Suprapubic skin (tissue), 4 donors: ENCODE measurements at places on chromosomes 16 and 17. TPM values are rescaled to one million over a fixed set of nuclear protein-coding genes. Genes with fewer than 3 reads are reported as not detected.
A peak's percentile ranks its signal among the peaks of the same experiment; 100 is the strongest.

The B9D1 gene
- total RNA-seq = 14.3 TPM

The CDRT15L2 gene
- total RNA-seq = not detected

The MRPL12 gene
- total RNA-seq = 65.7 TPM

The SCGB1C2 gene
- total RNA-seq = not detected

The FASN gene
- 464 TPM for total RNA-seq

The ZFHX3 gene
- total RNA-seq = 16.1 TPM

The SSTR5 gene
- total RNA-seq = not detected

The ATP6V0D1 gene
- total RNA-seq = 134 TPM

The SLC5A11 gene
- not detected for total RNA-seq

The MT1A gene
- 19.6 TPM for total RNA-seq

The C17orf113 gene
- 0.60 TPM for total RNA-seq

The PSME3IP1 gene
- 47.1 TPM for total RNA-seq

- no peak overlapping the region for H3K27ac ChIP-seq
- no peak overlapping the region for H3K4me3 ChIP-seq
- H3K27me3 ChIP-seq = peaks cover 4% of the 10 kb centered on the region
- DNase-seq = no peak
- no peaks in the 10 kb centered on the region for H3K4me1 ChIP-seq
- H3K36me3 ChIP-seq = no peaks in the 10 kb centered on the region
Observed at GRCh38 chr16:12876778-12877177, 24.6 kb upstream of the SHISA9 start.

DNA sequence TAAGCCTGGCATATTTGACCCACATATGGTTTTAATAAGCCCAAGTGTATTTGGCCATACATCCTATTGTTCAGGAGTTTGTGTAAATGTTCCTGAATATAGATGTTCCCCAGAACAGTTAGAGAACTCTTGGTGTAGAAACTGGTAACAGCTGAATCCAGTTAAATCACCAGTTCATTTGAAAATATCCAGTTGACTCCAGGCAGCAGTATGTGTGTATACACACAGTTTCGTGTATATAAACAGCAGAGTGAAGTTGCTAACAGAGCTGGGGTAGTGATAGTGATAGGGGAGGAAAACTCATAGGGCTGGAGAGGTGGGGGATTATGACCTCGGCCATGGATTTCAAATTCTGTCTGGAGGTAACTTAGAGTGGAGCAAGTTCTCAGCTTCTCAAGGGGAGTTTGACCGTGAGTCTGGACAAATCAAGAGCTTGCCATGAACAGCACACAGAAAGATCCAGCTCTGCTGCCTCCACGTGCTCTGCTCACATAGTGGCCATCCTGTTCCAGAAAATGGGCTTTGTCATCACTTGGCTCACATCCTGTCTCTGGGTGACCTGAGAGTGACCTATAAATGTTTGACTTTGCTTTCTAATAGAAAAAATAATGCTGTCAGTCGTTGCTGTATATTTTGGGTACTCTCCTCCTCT lies 30.6 kb upstream of the MMD start:
- no peak overlapping the region for H3K4me3 ChIP-seq
- H3K4me1 ChIP-seq = peaks cover 7% of the 10 kb centered on the region
- peak overlapping the region; percentile 33 for H3K27ac ChIP-seq
- no peak for DNase-seq
- H3K27me3 ChIP-seq = no peaks in the 10 kb centered on the region

DNA sequence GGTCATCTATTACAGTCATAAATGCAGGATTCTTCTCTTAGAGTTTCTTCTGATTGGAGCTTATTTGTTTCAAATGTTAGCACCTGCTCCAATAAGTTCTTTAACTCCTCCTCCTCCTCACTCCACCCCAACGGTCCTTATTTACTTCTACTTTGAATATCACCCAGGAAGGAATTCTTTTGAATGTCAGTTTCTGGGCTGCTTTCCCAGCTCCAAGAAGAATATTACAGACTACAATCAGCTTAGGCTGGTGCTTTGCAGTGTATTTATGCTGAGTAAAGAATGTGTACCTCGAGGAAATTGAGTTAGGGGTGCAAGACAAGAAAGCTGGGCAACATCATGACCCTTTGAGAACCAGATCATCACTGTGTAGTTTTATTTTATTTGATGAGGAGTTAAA lies 30.8 kb downstream of the MAP3K3 start:
- DNase-seq = no peak
- H3K4me1 ChIP-seq = no peaks in the 10 kb centered on the region
- no peak overlapping the region for H3K27ac ChIP-seq
- no peak overlapping the region for H3K4me3 ChIP-seq
- no peaks in the 10 kb centered on the region for H3K27me3 ChIP-seq

GRCh38 chr17:62933501-62934385 lies 32.3 kb upstream of the TANC2 start:
- H3K4me1 ChIP-seq = no peaks in the 10 kb centered on the region
- DNase-seq = no peak
- H3K36me3 ChIP-seq = no peaks in the 10 kb centered on the region
- no peak overlapping the region for H3K27ac ChIP-seq
- no peak overlapping the region for H3K4me3 ChIP-seq

DNA sequence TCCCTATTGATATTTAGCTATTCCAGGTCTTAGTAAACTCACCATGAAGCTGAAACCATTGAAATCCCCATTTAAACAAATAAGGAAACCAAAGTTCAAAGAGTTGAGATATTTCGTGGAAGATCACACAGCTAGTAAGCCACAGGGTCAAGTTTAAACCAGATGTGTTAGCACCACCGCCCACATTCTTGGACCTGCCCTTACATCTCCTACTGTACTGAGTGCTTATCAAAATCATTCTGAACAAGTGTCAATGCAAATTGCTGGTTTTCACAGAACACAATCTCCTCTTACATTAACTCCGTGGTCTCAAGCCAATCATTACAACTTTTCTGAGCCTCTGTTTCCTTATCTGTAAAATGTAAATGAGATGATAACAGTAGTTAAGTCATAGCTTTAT lies 676.2 kb downstream of the CDH11 start:
- H3K36me3 ChIP-seq = no peaks in the 10 kb centered on the region
- H3K4me1 ChIP-seq = no peaks in the 10 kb centered on the region
- no peak overlapping the region for H3K27ac ChIP-seq

DNA sequence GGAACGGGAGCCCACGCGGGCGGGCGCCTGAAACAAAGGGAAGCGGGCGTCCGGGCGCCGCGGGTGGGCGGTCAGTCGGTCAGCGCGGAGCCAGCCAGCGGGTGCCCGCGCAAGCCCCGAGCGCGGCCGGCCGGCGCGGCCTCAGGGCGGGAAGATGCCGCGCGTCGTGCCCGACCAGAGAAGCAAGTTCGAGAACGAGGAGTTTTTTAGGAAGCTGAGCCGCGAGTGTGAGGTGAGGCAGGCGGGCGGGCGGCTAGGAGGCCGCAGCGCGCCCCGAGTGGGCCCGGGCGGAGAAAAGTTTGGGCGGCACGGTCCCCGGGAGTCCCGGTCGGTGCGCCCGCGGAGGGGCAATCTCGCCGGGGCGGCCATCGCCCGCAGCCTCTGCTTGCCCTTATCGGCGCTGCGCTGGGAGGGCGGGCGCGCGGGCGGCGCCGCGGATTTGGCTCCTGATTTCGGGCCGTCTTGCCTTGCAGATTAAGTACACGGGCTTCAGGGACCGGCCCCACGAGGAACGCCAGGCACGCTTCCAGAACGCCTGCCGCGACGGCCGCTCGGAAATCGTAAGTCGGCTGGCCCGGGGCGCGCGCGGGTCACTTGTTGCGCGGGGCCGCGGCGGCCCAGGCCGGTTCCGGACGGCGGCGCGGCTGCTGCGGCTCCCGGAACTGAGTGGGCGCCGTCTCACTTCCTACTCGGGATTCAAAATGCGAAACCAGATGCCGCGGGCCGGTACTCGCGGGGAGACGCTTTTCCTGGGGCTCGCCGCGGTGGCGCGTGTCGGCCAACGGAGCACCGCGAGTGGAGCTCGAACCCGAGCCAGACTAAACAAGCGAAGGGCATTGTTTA lies 526 bp downstream of the CBFB start:
- no peaks in the 10 kb centered on the region for H3K27me3 ChIP-seq
- peaks cover 3% of the 10 kb centered on the region for H3K36me3 ChIP-seq
- peak; percentile 83 for DNase-seq
- peak overlapping the region; percentile 92 for H3K27ac ChIP-seq

- H3K4me3 ChIP-seq = no peak overlapping the region
- no peak overlapping the region for H3K27ac ChIP-seq
- no peaks in the 10 kb centered on the region for H3K36me3 ChIP-seq
- no peaks in the 10 kb centered on the region for H3K27me3 ChIP-seq
- no peak for DNase-seq
Observed at GRCh38 chr17:17805575-17805974, 31.2 kb downstream of the SREBF1 start.

DNA sequence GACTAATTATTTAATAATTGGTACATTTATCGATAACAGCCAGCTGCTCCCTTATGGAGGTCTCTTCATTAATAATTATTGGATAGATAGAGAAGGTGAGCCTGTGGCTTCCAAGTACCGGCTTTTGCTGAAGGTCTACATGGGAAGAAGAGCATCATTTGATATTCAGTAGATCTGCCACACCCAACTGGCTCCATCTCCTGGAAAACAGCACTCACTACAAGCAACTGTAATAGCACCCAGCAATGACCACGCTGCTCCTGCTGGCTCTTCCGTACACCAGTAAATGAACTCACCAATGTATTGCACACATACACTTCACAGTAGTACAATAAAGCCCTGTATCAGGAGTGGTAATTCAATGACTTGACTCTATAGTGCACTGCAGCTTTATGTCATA lies 19.5 kb downstream of the MARVELD3 start:
- no peak overlapping the region for H3K27ac ChIP-seq
- no peaks in the 10 kb centered on the region for H3K4me1 ChIP-seq

- no peaks in the 10 kb centered on the region for H3K36me3 ChIP-seq
- peak overlapping the region; percentile 6 for H3K4me3 ChIP-seq
- peak overlapping the region; percentile 39 for H3K27ac ChIP-seq
- H3K4me1 ChIP-seq = peaks cover 41% of the 10 kb centered on the region
- DNase-seq = no peak
Observed at GRCh38 chr17:72618001-72618509, 474.4 kb downstream of the SLC39A11 start.

DNA sequence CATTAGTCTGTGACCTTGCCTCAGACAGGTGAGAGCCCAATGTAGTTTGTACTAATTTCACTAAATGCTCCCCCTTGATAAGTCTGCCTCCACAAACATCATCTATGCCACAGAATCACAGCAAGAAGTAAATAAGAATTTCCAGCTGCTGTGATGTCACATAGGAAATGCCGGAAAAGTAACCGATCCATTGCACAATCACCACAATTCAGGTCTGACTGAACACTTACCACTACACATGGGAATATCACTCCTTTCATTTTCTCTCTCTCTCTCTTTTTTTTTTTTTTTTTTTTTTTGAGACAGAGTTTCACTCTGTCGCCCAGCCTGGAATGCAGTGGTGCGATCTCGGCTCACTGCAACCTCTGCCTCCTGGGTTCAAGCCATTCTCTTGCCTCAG lies 79.0 kb upstream of the CDH11 start:
- H3K27ac ChIP-seq = no peak overlapping the region
- H3K4me1 ChIP-seq = no peaks in the 10 kb centered on the region
- H3K36me3 ChIP-seq = no peaks in the 10 kb centered on the region
- no peaks in the 10 kb centered on the region for H3K27me3 ChIP-seq
- H3K4me3 ChIP-seq = no peak overlapping the region
- DNase-seq = no peak

- H3K4me3 ChIP-seq = no peak overlapping the region
- no peak for DNase-seq
- peaks cover 20% of the 10 kb centered on the region for H3K4me1 ChIP-seq
- H3K27me3 ChIP-seq = no peaks in the 10 kb centered on the region
Observed at GRCh38 chr16:88602091-88602490, 31.9 kb downstream of the ZC3H18 start.

- no peak for DNase-seq
- H3K27ac ChIP-seq = no peak overlapping the region
- no peaks in the 10 kb centered on the region for H3K27me3 ChIP-seq
- H3K4me1 ChIP-seq = no peaks in the 10 kb centered on the region
Observed at GRCh38 chr17:4293572-4293971, 29.8 kb upstream of the ANKFY1 start.

GRCh38 chr17:82841921-82842596 lies 2.2 kb upstream of the ZNF750 start:
- H3K4me1 ChIP-seq = peaks cover 23% of the 10 kb centered on the region
- H3K36me3 ChIP-seq = peaks cover 5% of the 10 kb centered on the region
- no peak overlapping the region for H3K27ac ChIP-seq

- H3K4me3 ChIP-seq = peak within 1 kb of the TSS; percentile 44
- H3K4me1 ChIP-seq = peaks cover 43% of the 10 kb centered on the region
- H3K27ac ChIP-seq = no peak within 1 kb of the TSS
- DNase-seq = peak; percentile 84
- H3K36me3 ChIP-seq = no peaks in the 10 kb centered on the region
Observed at GRCh38 chr17:7444682-7445618, at the start of gene CHRNB1. CHRNB1 (plus strand) TSS chr17:7445061; CDS start chr17:7445128, 67 bp downstream.

- H3K4me1 ChIP-seq = peaks cover 5% of the 10 kb centered on the region
- peaks cover 24% of the 10 kb centered on the region for H3K27me3 ChIP-seq
- no peak overlapping the region for H3K4me3 ChIP-seq
Observed at GRCh38 chr16:20348365-20349185, 3.9 kb downstream of the UMOD start.

DNA sequence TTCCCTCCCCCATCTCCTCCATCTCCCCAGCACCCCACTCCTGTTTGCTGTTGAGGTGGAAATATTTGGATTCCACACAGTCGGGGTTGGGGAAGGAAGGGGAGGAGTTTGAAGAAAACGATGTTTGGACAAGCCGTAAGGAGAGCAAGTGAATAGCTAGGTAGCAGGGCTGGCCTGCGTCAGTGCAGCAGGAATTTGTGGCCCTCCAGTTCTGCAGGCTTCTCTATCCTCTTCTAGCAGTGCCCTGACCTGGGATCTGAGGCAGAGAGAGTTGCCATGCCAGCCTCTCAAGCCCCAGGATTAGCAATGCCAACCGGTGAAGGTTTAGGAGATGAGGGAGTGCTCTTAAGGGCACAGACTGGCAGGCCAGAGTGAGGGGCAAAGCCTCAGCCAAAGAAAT lies 12.5 kb downstream of the TLCD2 start:
- H3K27me3 ChIP-seq = no peaks in the 10 kb centered on the region
- H3K4me1 ChIP-seq = no peaks in the 10 kb centered on the region
- no peak overlapping the region for H3K27ac ChIP-seq
- H3K4me3 ChIP-seq = no peak overlapping the region
- no peak for DNase-seq

DNA sequence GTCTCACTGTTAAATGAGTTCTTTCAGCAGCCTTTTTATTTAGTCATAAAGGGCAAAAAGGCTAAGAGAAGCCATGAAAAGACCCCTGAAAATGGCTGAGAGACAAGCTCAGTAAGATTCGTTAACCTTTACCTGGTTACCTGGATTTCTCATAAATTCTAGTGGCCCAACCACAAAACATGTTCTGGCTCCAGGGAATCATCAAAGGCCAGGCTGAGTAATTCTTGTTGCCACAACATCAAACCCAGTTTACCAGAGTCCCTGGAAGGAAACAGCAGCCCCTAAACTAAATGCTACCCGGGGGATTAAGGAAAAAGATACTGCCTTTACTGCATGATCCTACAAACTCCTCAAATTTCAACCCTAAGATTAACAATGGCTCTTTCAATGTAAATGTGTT lies 15.8 kb downstream of the CYTH1 start:
- DNase-seq = no peak
- peak overlapping the region; percentile 44 for H3K27ac ChIP-seq
- no peak overlapping the region for H3K4me3 ChIP-seq
- H3K27me3 ChIP-seq = no peaks in the 10 kb centered on the region
- H3K36me3 ChIP-seq = no peaks in the 10 kb centered on the region
- H3K4me1 ChIP-seq = peaks cover 67% of the 10 kb centered on the region

- peaks cover 12% of the 10 kb centered on the region for H3K27me3 ChIP-seq
- no peak overlapping the region for H3K4me3 ChIP-seq
- peaks cover 31% of the 10 kb centered on the region for H3K4me1 ChIP-seq
- H3K36me3 ChIP-seq = no peaks in the 10 kb centered on the region
- H3K27ac ChIP-seq = no peak overlapping the region
Observed at GRCh38 chr16:3954411-3954921, 74.0 kb upstream of the CREBBP start.

GRCh38 chr17:63075969-63076368 lies 109.9 kb downstream of the TANC2 start:
- no peak overlapping the region for H3K27ac ChIP-seq
- no peak overlapping the region for H3K4me3 ChIP-seq
- H3K36me3 ChIP-seq = no peaks in the 10 kb centered on the region
